Stimulated activated CD4-positive, alpha-beta T cell treated with anti-CD3 and anti-CD28 coated beads, Interleukin-1b, Interleukin-23, amount 100 ng/mL, for 1 hour (primary cell): ENCODE measurements at places on chromosomes 12 and 14.

GRCh38 chr14:100669468-100669867 is 57.2 kb upstream of the DLK1 start:
- no peak for DNase-seq

DNA sequence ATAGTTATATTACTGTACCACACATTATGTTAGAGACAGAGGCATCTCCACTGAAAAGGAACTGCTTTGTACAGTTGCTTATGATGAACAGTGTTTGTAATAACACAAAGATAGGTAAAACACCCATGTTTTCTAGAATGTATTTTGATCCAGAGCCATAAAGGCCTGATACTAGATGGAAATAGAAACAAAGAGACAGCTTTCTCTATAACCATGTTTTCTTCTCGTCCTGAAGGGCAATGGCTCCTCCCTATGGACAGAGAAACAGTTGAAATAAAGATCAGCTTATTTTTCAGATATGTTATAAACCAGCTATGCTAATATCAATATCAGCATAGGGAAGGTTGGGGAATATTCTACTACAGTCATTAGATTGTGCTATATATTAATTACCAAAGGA is 109.2 kb downstream of the ATXN7L3B start:
- no peak for DNase-seq

DNA sequence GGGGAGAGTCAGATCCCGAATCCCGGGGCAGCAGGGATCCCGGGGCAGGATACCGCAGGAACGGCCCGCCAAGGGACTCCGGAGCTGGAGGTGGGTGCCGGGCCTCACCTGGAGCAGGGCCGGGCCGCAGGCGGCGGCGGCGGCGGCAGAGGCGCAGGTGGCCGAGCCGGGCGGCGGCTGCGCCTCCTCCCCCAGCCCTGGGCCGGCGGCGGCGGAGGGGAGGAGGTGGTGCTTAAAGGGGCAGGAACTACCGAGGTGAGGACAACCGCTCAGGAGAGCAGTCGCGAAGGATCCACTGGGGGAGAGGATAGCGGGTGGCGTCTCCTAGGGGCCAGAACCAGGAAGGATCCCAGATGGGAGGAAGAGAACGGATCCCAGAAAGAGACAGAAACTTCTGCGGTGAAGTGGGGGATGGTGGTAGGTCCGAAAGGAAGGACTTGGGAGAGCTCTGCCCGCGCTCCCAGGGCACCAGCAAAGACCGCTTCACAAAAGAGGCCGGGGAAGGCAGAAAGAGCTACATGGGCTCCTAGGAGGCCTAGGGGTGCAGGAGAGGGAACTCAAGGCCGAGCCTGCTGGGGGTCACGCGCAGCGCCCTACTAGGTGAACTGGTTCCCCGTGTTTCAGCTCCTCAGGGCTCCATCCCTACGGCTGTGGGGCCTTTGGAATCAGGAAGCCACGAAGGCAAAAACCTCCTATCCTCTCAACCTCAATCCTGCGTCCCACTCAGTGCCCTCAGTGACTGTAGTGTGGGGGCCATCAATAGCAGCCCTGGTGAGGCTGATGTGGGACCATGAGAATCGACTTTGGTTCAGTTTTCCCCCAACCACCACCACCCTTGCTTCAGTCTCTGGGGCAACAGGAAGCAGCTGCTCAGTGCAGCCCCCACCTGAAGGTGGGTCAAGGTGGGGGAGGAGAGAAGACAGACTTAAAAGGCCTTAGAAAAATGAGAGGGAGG is 5.0 kb upstream of the BAZ2A start:
- no peak for DNase-seq

GRCh38 chr12:59736359-59736758 is 140.5 kb downstream of the SLC16A7 start:
- no peak for DNase-seq

DNA sequence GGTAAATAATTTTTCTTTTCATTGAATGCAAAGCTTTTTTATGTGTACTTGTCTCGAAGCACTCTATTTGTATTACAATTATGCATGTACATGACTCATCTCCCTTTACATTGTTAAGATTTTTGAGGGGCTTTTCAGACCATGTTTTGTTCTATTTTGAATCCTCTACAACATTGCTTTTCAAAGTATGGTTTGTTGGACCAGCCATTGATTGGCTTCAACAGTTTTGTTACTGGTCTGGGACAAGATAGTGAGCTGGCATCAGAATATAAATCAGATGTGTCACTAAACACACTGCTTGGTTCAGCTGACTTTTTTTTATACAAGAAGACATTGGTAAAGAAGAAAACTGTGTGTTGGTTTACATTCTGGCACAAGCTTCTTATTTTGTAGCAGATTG is 122.3 kb downstream of the MON2 start:
- no peak for DNase-seq

DNA sequence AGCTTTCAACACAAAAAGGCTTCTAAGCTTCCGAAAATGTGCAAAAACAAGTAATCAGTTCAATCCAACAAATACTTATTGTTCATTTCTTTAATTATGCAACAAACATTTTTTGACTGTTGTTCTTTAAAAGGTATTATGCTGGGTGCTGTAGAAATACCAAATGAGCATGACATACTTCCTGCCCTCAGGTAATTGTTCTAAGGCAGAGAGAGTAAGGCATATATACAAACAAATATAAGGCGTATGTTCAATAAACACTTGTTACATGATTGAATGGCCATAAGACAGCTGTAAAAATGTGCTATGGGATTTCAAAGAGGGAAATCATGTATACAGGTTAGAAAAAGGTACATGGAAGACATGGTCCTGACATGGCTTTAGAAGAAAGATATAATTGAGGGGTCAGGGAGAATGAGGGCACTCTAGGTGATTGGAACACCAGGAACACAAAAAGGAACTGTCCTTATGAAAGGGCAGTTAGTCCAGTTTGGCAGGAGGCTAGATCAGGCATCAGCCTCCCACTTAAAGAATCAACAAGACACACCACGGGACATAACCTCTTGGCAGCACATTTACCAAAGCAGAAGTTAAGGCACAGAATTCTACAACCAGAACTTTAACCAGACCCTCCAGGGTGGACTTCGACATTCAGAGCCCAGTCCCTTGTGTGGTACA is 135.8 kb upstream of the SCAF11 start:
- DNase-seq = no peak

- no peak for DNase-seq
Measured at GRCh38 chr12:27133022-27133590, 50.7 kb upstream of the C12orf71 start.

DNA sequence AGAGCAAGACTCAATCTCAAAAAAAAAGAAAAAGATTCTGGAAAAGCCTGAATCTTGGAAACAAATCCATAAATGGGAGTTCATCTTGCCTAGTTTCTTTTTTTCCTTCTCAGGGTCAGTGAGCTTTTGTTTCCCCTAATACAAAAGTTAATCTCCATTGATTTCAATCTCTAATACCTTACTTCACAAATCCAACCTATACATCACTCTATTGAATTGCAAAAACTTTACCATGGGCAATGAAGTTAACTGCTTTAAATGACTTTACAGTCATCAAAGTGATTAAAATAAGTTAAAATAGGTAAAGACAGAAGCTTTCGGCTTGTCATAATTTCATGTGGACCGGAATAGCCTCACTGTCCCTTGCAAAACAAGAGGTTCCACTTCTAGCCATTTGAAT is 1012.7 kb upstream of the SEL1L start:
- DNase-seq = no peak

DNA sequence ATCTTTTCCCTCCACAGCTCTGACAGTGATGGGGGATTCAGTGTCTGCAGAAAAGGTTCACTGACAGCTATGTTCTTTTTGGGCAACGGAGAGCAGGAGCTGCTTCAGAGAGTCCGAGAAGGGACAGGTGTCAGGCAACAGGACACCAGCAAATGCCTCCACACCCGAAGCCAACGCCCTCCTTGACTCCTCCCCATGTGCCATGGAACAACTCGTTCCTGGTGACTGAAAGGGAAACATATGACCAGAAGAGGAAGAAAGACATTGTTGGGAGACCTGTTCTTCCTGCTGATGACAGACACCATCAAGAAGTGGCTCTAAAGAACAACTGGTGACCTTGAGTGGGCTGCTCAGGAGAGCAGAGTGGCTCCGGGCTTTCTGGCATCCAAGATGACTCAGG is 172.3 kb upstream of the NOS1 start:
- DNase-seq = no peak

DNA sequence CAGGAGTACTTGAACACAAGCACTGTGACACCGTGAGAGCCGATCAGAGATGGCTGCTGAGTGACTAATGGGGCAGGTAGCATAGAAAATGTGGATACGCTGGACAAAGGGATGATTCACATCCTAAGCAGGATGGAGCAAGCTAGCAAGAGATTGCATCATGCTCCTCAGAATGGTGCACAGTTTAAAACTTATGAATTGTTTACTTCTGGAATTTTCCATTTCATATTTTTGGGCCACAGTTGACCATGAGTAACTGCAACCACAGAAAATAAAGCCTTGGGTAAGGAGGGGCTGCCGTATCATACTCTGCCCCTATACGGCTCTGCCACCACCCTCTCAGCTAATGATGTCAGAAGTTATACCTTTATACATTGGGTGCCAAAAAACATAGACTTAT is 23.3 kb upstream of the MARK3 start:
- DNase-seq = no peak

DNA sequence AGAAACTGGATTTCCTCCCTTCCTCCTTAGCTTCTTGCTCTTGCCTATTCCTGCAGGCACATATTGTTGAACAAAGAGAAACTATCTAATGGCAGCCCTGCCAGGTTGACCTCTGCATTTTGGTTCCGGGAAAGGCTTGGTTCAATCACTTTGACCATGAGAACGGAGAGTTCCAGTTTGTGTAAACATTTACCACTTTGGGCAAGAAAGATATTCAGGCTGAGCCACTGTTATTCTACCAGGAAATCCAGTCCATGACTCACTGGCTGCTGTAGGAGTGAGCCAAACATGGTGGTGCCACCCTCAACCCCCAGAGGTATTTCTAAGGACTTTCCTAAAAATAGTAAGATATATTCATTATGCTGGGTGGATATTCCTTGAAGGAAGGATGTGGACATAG is 242.2 kb upstream of the OR4E1 start:
- no peak for DNase-seq

DNA sequence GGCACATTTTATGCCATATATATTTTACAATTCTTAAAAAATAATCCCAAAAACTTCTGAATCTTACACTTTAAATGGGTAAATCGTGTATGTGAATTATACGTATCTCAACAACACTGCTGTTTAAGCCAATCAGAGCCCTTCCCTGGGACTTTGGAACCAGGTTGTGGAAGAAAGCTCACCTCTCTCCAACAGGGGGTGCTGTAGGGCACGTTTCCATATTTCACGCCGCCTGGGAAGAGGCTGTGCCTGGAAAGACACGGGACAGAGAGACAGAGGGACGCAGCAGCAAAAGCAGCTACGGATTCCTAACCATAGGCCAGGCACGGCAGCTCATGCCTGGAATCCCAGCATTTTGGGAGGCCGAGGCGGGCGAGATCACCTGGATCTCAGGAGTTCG is 29.4 kb upstream of the FBRSL1 start:
- DNase-seq = no peak

DNA sequence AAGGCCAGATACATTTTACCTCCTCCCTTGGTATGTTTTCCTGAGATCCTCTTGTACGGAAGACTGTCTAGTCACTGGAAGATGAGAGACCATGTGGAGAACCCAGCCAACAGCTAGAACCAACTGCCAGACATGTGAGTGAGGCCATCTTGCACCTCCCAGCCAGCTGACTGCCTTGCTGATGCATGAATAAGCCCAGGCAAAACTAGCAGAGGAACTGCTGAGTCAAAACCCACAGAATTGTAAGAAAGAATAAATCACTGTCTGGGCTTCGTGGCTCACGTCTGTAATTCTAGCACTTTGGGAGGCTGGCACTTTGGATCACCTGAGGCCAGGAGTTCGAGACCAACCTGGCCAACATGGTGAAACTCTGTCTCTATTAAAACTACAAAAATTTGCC is 160.0 kb downstream of the TPH2 start:
- DNase-seq = no peak

GRCh38 chr14:104576970-104577332 is 2.6 kb upstream of the C14orf180 start:
- no peak for DNase-seq

DNA sequence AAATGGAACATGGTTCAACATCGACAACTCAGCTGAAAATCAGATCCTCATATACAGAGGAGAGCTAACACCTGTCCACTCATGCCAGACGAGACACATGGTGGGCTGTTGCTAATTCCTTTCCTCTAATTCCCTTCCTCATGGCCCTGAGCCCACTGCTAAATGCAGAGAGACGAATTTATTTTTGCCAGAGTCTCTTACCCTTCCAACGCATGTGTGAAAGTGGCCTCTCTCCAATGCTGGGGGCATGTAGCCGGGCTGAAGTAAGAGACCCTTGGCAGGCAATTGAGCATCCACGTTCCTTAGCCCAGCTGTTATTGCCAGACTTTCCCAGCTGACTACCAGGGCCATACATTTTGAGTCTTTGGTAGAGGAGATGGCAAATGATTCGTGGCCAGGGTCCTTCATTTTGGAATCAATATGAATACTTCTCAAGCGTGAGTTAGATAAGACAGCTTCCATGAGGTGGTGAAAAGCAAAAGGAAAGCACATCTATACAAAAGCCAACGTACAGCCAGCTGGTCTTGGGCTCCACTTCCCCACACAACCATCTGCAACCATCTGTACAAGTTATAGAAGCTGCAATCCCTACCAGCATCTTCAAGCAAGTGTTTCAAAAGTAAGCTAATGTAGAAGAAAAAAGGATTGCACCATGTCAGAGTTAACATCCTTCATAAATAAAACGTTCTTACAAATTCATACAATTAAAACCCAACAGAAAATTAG is 28.6 kb downstream of the CORO1C start:
- DNase-seq = no peak

DNA sequence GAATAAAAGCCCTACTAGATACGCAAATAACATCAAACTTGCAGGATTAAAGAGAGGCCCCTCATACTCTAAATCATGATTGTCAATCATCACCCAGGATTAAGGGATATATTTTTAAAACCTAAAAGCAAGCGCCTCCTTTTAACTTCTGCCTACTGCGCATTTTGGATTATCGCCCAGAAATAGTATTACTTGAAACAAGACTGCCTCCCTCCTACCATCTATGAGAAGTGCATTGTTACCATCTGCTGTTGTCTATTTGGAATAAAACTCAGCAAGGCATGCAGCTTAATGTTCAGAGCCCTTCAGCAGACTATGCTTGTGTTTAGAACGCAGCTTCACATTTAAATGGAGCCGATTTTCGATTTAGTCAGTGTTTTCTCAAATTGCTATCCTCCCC is 79.6 kb downstream of the EXOC5 start:
- DNase-seq = no peak
